ENCODE measurements at places on chromosomes 4 and X.

- H3K27ac ChIP-seq = no peak overlapping the region
- no peaks in the 10 kb centered on the region for H3K27me3 ChIP-seq
- DNase-seq = no peak
- no peaks in the 10 kb centered on the region for H3K4me1 ChIP-seq
Measured at GRCh38 chr4:188143731-188144130, 4.5 kb downstream of the TRIML1 start.

DNA sequence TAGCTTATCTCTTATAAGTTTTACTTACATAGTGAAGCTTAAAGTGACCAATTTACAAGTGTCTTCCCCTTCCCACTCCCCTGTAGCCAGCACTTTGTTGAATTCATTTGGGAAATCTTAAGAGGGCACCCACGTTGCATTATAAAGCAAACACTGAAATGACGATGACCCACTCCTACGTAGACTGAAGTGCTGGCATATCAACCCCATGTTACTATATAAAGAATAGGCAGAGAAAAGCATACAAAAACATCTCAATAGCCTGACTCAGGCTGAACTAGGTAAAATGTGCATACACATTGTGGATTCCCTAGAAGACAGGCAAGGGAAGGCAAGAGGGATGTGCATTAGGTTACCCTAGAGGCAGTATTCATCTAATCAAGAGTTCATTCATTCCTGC lies 313.4 kb downstream of the TENM3 start:
- H3K27me3 ChIP-seq = no peaks in the 10 kb centered on the region
- H3K4me3 ChIP-seq = no peak overlapping the region
- DNase-seq = no peak
- no peak overlapping the region for H3K27ac ChIP-seq
- no peaks in the 10 kb centered on the region for H3K4me1 ChIP-seq

- H3K27ac ChIP-seq = no peak overlapping the region
- H3K36me3 ChIP-seq = no peaks in the 10 kb centered on the region
- H3K4me3 ChIP-seq = no peak overlapping the region
- DNase-seq = no peak
Measured at GRCh38 chr4:88138561-88138960, 19.9 kb downstream of the ABCG2 start.

- no peaks in the 10 kb centered on the region for H3K27me3 ChIP-seq
- H3K4me1 ChIP-seq = peaks cover 23% of the 10 kb centered on the region
- no peak overlapping the region for H3K4me3 ChIP-seq
- H3K36me3 ChIP-seq = peaks cover 3% of the 10 kb centered on the region
Measured at GRCh38 chr4:105057370-105058105, 89.1 kb upstream of the TET2 start.

- H3K27me3 ChIP-seq = peaks cover 1% of the 10 kb centered on the region
- no peaks in the 10 kb centered on the region for H3K36me3 ChIP-seq
- H3K4me1 ChIP-seq = no peaks in the 10 kb centered on the region
- no peak for DNase-seq
Measured at GRCh38 chr4:145320294-145320693, 139.9 kb upstream of the OTUD4 start.

DNA sequence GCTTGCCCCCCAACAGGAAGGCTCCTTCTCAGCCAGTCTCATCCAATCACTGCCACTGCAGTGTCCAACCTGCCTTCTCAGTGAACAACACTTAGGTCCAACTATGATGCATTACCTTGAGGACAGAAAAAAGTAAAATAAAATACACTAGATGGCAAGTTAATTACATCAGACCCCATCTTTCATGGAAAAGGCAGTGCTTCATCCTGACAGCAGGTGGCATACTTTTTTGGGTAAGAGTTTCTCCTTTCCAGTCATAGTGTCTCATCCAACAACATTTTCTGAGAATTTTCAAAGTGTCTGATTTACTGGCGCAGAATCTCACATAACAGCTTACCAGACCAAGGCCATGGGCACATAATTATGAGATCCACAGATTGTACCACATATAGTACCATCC lies 1742.8 kb downstream of the PCDH7 start:
- no peak overlapping the region for H3K4me3 ChIP-seq
- H3K27me3 ChIP-seq = no peaks in the 10 kb centered on the region
- H3K4me1 ChIP-seq = no peaks in the 10 kb centered on the region
- H3K27ac ChIP-seq = no peak overlapping the region

- H3K4me3 ChIP-seq = no peak overlapping the region
- no peak overlapping the region for H3K27ac ChIP-seq
- no peak for DNase-seq
- H3K36me3 ChIP-seq = no peaks in the 10 kb centered on the region
Measured at GRCh38 chrX:69948276-69948797, 101.4 kb downstream of the AWAT2 start.

- DNase-seq = no peak
- no peaks in the 10 kb centered on the region for H3K4me1 ChIP-seq
- no peak overlapping the region for H3K27ac ChIP-seq
Measured at GRCh38 chrX:123175366-123176122, 8.5 kb upstream of the GRIA3 start.

DNA sequence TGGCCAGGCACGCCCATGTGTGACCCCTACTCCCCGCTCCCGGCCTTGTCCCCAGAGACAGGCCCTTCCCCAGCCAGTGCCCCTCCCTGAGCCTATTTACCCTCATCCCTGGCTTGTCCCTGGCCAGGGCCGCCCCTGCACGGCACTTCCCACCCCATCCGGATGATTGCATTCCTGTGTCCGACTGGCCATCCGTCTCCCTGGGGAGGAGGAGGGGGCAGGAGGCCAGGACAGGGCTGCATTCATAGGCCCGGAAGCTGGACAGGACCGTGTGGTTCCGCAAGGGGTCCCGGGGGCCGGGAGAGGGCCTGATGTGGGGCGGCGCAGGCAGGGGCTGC lies 22.8 kb downstream of the CTBP1 start:
- H3K27me3 ChIP-seq = no peaks in the 10 kb centered on the region
- no peak overlapping the region for H3K4me3 ChIP-seq
- H3K4me1 ChIP-seq = peaks cover 4% of the 10 kb centered on the region

DNA sequence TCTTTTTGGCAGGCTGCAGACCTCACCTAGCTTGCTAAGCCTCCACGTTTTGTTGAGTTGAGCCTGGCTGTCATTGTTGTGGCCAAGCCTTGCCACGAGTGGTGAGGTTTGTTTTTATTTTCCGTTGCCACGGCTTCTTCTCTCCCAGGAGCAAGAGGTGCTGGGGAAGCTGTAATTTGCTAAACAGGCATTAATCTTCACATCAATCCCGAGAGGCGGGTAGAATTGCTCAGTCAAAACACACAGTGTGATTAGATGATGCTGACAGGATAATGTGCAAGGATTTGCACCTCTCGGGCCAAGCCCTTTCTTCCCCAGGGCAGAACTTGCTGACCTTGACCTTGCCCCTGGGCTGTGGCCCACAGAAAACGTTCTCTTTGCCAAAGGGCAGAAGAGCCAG lies 72.2 kb upstream of the ATP6AP2 start:
- H3K27ac ChIP-seq = no peak overlapping the region
- H3K36me3 ChIP-seq = no peaks in the 10 kb centered on the region
- H3K4me1 ChIP-seq = no peaks in the 10 kb centered on the region

- H3K36me3 ChIP-seq = peaks cover 1% of the 10 kb centered on the region
- no peak overlapping the region for H3K4me3 ChIP-seq
- no peak overlapping the region for H3K27ac ChIP-seq
- H3K27me3 ChIP-seq = peaks cover 3% of the 10 kb centered on the region
Measured at GRCh38 chr4:99712099-99712498, 54.5 kb upstream of the C4orf54 start.

- no peaks in the 10 kb centered on the region for H3K27me3 ChIP-seq
- H3K4me3 ChIP-seq = no peak overlapping the region
- H3K36me3 ChIP-seq = no peaks in the 10 kb centered on the region
- DNase-seq = no peak
- H3K27ac ChIP-seq = no peak overlapping the region
- H3K4me1 ChIP-seq = no peaks in the 10 kb centered on the region
Measured at GRCh38 chrX:143781103-143781502, 60.6 kb upstream of the SPANXN2 start.

DNA sequence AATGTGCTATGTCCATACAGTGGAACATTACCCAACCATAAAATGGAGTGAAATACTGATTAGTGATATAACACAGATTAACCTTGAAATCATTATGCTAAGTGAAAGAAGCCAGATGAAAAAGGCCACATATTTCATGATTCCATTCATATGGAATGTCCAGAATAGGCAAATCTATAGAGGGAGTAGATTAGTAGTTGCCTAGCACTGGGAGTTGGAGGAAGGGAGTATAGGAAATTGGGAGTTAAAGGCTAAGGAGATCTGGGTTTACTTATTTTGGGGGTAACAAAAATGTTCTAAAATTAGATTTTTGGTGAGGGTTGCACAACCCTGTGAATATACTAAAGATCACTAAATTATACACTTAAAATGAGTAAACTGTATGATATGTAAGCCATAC lies 26.8 kb downstream of the ENOX2 start:
- H3K27me3 ChIP-seq = no peaks in the 10 kb centered on the region
- H3K27ac ChIP-seq = no peak overlapping the region
- H3K4me3 ChIP-seq = no peak overlapping the region

- H3K36me3 ChIP-seq = no peaks in the 10 kb centered on the region
- H3K4me3 ChIP-seq = no peak overlapping the region
- no peaks in the 10 kb centered on the region for H3K27me3 ChIP-seq
- no peaks in the 10 kb centered on the region for H3K4me1 ChIP-seq
Measured at GRCh38 chr4:85740431-85740861, 265.5 kb downstream of the ARHGAP24 start.

GRCh38 chr4:156885374-156885773 lies 86.2 kb downstream of the PDGFC start:
- H3K36me3 ChIP-seq = no peaks in the 10 kb centered on the region
- no peaks in the 10 kb centered on the region for H3K27me3 ChIP-seq
- no peak overlapping the region for H3K27ac ChIP-seq
- no peak overlapping the region for H3K4me3 ChIP-seq
- H3K4me1 ChIP-seq = no peaks in the 10 kb centered on the region
- DNase-seq = no peak

DNA sequence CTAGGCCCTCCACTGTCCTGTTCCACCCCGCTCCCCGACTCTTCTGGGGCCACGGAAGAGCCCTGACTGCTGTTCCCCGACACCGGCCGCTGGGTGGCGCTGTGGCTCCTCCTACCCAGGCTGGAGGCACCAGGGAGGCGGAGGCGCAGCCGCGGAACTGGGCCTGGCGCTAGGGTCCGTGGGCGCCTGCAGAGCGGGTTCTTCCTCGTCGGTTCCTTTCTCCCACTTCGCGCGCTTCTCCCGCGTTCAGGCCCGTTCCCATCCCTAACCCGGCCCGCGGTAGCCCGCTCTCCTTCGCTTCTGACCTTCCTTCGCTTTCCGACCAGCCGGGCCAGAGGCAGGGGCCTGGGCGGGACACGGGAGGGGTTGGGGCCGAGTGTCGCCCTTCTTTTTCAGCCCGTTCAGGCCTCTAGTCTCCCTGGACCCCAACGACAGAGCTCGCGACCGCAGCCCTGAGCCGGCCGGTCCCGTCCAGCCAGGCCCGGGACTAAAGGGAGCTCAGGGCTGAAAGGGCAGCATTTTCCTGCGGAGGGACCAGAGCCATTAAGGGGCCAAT lies 34.3 kb downstream of the NALF2 start:
- H3K36me3 ChIP-seq = no peaks in the 10 kb centered on the region
- H3K27me3 ChIP-seq = no peaks in the 10 kb centered on the region
- H3K27ac ChIP-seq = no peak overlapping the region
- H3K4me1 ChIP-seq = peaks cover 13% of the 10 kb centered on the region
- peak overlapping the region; percentile 54 for H3K4me3 ChIP-seq

DNA sequence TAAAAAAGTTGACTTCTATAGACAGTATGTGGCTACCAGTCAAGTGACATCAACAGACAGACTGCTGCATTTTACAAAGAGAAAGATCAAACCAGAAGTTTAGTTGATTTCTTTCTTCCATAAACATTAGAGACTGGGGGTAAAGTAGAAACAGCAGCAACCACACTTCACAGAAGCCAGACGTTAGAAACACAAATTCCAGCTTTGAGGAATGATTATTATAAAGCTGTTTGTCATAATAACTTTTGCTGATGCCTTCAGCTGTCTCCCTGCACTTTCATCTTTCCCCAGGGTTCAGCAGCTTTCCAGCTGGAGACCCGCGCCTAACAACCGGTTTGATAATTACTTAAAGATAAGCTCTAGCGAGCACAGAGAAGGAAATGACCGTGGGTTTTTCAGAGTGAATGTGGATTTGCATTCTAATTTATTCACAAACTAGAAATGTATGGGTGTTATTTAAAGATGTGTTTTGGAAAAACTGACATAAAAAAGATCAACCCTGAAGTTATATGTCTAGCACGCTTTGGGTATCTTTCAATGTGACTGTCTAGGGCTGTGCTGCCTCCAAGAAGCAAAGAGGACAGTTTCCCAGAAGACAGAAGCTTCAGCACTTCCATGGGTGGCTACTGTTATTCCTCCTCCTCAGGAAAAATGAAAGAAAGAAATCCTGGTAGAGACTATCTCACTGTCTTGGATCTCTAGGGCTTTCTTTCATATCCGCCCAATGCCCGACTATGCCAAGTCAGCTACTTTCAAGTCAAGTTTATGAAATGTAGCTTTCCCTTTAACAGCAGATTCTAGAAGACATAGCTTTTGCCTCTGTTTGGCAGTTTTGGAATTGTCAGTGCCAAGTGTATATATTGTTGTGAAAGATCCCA lies 15.0 kb upstream of the ENAM start:
- no peak overlapping the region for H3K4me3 ChIP-seq
- peaks cover 2% of the 10 kb centered on the region for H3K4me1 ChIP-seq
- H3K36me3 ChIP-seq = no peaks in the 10 kb centered on the region

DNA sequence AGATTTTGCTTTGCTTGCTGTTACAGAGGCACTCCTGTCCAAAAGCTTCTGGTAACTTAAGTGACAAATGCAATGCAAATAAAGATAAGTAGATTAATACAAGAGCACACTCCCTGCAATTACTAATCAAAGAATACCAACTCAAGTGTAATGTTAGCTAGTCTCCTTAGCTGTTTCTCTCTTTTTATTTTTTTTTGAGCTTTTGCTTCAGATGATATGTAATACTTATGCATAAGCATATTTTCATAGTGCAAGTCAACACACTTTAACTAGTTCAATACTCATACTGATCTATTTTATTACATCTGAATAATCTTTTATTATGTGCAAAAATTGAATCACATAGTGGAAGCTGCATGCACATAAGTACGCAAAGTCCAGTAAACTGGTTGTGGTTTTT lies 2.7 kb downstream of the SLC7A11 start:
- H3K27ac ChIP-seq = no peak overlapping the region
- H3K27me3 ChIP-seq = no peaks in the 10 kb centered on the region
- H3K4me1 ChIP-seq = peaks cover 30% of the 10 kb centered on the region

- no peak overlapping the region for H3K4me3 ChIP-seq
- DNase-seq = no peak
- peaks cover 2% of the 10 kb centered on the region for H3K36me3 ChIP-seq
- peaks cover 4% of the 10 kb centered on the region for H3K27me3 ChIP-seq
- H3K4me1 ChIP-seq = peaks cover 8% of the 10 kb centered on the region
Measured at GRCh38 chr4:25103418-25103817, 56.8 kb downstream of the SEPSECS start.

GRCh38 chr4:54571293-54572151 lies 86.2 kb upstream of the KIT start:
- H3K4me3 ChIP-seq = no peak overlapping the region
- no peaks in the 10 kb centered on the region for H3K36me3 ChIP-seq
- DNase-seq = no peak
- no peak overlapping the region for H3K27ac ChIP-seq
- peaks cover 4% of the 10 kb centered on the region for H3K4me1 ChIP-seq

- no peak for DNase-seq
- H3K4me3 ChIP-seq = no peak overlapping the region
- no peaks in the 10 kb centered on the region for H3K4me1 ChIP-seq
- H3K36me3 ChIP-seq = no peaks in the 10 kb centered on the region
Measured at GRCh38 chr4:41158274-41158673, 56.1 kb downstream of the APBB2 start.

All from activated naive CD8-positive, alpha-beta T cell treated with anti-CD3 and anti-CD28 coated beads, Interleukin-2, amount 10 ng/mL, durations not matched to agents 7 days and 5 days (primary cell).